ENCODE measurements at places on chromosomes 4 and X. TPM values are rescaled to one million over a fixed set of nuclear protein-coding genes. Genes with fewer than 3 reads are reported as not detected.

Gene TCEAL6
- not detected for total RNA-seq

Gene ZC4H2
- 18.7 TPM for total RNA-seq

Gene PGRMC1
- total RNA-seq = 118 TPM

Gene MTTP
- total RNA-seq = 0.29 TPM

DNA sequence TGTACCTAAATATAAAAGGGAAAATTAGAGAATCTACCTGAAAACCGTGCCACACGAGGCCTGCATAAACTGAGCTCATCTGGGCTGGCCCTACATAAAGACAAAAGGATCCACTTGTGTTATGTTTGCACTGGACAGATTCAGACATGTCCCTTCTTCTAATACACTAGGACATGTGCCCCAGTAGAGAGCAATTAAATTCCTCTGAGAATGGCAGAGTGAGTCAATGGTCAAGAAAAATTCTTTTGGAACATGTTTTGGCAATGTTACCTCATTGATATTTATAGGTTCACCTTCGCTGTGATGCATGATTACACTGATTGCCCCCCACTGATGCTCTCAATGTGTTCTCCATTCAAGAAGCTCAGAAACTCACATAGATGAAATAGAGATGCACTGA is 95.2 kb downstream of the MANBA start:
- peak; percentile 40 for DNase-seq
- no peak overlapping the region for H3K27ac ChIP-seq

DNA sequence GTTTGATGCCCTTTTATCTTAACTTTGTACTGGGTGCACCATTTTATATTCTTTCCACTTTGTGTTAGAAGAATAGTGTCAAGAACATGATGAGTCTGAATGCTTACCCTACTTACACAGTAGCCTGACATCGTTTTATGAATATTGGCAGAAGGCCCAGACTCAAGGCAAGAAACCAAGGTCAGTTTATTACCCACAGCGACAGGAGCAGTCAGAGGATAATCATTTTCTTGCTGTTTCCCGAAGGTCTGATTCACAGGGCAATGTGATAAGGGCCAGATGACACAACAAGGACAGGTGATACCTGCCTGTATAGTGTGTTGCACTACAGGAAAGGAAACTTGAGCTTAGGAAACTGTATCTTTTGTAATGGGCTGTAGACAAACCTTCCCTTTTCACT is 417.4 kb downstream of the SPOCK3 start:
- DNase-seq = peak; percentile 53
- H3K4me3 ChIP-seq = no peak overlapping the region
- no peaks in the 10 kb centered on the region for H3K4me1 ChIP-seq
- H3K27me3 ChIP-seq = no peaks in the 10 kb centered on the region

DNA sequence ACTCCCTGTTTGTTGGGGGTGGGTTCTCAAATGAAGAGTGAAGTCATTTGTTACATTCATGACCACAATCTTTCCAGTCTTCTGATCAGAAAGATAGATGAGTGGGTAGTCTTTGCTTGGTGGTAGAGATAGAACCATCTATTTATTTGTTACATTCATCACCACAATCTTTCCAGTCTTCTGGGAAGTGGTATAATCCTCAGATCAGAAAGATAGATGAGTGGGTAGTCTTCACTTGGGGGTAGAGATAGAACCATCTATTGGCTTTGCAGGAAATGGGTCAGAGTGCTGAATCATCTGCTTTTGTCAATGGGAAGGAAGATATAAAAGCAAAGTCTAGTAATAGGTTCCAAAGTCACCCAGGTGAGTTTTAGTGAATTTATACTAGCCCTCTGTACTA is 64.2 kb upstream of the EPGN start:
- no peak overlapping the region for H3K27ac ChIP-seq
- no peaks in the 10 kb centered on the region for H3K4me1 ChIP-seq
- no peaks in the 10 kb centered on the region for H3K27me3 ChIP-seq
- no peak for DNase-seq

DNA sequence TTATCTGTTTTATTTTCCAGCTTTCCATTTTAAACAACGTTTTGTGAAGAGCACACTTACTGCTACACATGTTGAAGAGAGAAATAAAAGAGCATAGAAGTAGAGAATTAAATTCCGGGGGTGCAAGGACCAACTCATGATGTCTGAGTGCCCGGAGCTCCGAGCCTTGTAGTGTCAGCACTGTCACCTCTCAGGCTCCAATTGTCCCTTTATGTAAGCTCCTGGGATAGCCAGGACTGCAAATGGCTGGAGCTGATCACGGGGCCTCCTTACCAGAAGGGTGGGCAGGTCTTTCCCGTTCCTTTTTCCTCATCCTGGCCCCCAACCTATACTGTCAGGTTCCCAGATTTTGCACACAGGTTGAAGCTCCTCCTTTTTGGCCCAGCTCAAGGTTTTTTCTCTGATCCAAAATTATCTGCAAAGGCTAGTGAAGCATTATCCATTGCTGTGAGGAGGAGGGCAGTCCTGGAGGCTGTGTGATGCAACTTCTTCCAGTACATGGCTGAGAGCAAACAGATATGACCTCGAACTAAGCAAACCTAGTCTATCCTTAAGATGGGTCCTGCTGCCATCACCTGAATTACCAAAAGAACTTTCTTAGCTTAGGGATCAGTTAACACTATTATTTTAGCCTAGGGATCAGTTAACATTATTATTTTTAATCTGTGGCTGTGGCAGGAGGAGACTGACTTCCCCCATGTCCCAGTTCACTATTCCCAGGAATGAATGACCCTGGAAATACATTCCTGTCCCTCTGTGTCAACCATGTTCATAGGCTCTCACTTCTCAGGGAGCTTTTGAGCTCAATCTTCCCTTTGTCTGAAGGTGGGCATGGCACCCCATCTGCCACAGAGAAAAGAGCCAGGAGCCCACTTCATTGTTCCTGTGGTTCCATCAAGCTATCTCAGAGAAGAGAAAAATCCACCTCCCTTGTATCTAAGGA is at the start of gene FGG:
FGG (minus strand) TSS at position 185 of the 943 bp plus-strand sequence; CDS start at position 138, 47 bp downstream.
- no peaks in the 10 kb centered on the region for H3K36me3 ChIP-seq
- no peaks in the 10 kb centered on the region for H3K4me1 ChIP-seq
- peaks cover 2% of the 10 kb centered on the region for H3K27me3 ChIP-seq
- no peak for DNase-seq
- no peak within 1 kb of the TSS for H3K27ac ChIP-seq

DNA sequence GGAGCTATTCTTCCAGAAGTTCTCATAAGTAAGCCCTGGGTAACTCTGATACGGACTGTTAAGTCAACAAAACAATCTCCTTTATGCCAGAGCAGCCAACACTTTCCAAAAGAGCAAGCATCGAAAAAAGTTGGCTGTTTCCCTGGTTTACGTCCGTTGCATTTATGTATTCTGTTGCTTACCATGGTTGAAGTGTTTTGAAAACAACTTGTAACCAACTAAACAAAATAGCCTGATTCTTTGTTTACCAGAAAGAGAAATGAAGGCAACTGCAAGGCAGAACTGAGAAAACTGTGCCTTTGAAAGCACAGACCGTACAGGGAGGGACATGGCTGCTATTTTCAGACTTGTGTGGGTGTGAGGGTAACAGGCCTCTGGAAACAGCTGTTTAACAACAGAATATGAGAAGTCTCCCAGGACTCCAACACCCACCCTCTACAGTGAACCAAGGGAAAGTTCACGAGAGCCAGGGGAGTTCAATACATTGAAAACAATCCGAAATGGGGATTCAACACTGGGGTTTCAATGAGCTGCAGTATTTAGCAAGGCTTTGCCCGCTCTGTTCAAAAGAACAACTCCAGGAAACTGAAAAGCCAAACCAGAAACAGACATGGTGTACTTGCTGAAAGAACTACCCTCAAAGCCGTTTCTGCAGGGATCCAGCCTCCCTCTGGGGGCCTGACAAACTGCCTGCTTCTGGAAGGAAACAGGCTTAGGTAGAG is 95.8 kb upstream of the EGFL6 start:
- no peaks in the 10 kb centered on the region for H3K27me3 ChIP-seq
- no peaks in the 10 kb centered on the region for H3K36me3 ChIP-seq
- peak overlapping the region; percentile 42 for H3K27ac ChIP-seq
- no peak overlapping the region for H3K4me3 ChIP-seq
- peaks cover 11% of the 10 kb centered on the region for H3K4me1 ChIP-seq

All from astrocyte (in vitro differentiated cells and primary cell).